ENCODE measurements at places on chromosomes 1 and 21. TPM values are rescaled to one million over a fixed set of nuclear protein-coding genes. Genes with fewer than 3 reads are reported as not detected.
A peak's percentile ranks its signal among the peaks of the same experiment; 100 is the strongest.

GRCh38 chr1:11521582-11522399 lies 42.8 kb downstream of the DISP3 start:
- H3K27ac ChIP-seq = no peak overlapping the region
- no peaks in the 10 kb centered on the region for H3K36me3 ChIP-seq
- H3K4me3 ChIP-seq = no peak overlapping the region
- DNase-seq = no peak

DNA sequence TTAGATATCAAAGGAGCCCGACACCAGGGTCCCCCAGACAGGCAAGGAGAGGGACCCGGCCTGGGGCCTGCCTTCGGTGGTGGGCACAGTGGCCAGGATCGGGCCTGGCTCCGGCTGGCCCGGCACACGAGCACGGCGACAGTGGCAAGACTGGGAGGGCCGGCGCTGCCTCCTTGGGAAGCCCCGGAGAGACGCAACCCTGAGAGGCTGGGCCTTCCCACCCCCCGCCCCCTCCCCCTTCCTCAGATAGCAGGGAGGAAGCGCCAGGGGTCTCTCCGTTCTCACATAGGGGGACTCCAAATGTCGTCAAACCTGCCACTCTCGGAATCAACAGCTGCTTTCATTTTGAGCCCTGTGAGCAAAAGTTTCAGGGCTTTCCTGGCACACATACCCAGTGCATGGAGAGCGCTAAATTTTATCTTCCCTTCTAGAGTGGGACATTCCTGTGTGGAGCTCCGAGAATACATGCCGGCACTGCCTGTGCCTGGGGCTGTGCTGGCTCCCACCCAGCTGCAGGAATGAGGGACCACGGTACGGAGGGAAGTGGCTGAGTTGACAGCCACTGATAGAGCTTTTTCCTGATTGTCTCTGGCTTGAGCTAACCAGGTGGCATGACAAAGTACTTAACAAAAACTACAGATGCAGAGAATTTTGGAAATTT lies 62.4 kb downstream of the CD247 start:
- peak overlapping the region; percentile 38 for H3K4me3 ChIP-seq
- DNase-seq = peak; percentile 9
- peaks cover 14% of the 10 kb centered on the region for H3K27me3 ChIP-seq
- no peak overlapping the region for H3K27ac ChIP-seq
- no peaks in the 10 kb centered on the region for H3K36me3 ChIP-seq
- peaks cover 5% of the 10 kb centered on the region for H3K4me1 ChIP-seq

DNA sequence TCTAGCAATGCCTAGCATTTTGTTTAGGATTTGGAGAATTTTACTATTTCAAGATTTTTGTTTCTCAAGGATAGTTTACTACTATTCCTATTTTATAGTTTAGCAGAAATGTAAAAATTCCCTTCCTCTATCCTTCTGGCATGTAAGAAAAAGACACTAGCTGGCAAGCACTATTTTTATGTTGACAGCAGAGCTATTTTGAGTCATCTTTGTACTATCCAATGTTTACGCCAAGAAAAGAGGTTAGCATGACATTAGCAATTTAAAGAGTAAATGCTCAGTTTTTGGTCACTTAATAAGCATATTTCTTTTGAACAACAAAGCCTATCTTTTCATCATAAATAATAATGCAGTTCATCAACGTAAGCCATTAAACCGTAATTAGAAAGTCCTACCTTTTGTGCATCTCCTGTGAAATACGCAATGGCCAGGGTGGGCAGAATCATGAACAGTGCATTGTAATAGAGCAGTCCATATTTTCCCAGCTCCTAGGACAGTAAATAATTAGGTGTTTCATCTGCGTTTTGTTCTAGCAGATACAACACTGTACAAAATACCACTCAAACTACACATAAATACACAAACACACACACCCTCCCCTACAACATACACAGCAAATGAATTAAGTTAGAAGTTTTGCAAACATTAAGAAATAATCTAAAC lies 12.0 kb downstream of the SLC35D1 start:
- H3K4me3 ChIP-seq = no peak overlapping the region
- H3K4me1 ChIP-seq = no peaks in the 10 kb centered on the region
- H3K27me3 ChIP-seq = no peaks in the 10 kb centered on the region
- DNase-seq = no peak
- H3K27ac ChIP-seq = no peak overlapping the region
- H3K36me3 ChIP-seq = peaks cover 4% of the 10 kb centered on the region

DNA sequence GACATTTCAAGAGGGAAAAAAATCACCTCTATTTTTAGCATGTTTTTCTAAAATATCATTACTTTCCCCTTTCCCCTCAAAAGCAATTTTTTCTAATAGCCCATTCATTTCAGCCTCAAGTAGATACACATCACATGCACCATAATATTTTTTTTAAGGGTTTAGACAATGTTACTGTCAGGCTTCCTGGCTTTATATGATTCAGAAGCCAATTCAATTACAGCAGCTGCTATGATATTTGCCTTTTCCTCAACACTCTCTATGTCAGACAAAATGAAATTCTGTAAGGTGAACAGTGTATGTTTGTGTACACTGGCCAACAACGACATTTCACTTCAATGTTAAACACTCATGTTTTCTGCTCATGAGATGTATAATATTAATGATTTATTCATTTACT lies 46.5 kb downstream of the OMA1 start:
- H3K27ac ChIP-seq = no peak overlapping the region
- DNase-seq = peak; percentile 59
- H3K36me3 ChIP-seq = no peaks in the 10 kb centered on the region
- H3K27me3 ChIP-seq = no peaks in the 10 kb centered on the region
- no peak overlapping the region for H3K4me3 ChIP-seq

DNA sequence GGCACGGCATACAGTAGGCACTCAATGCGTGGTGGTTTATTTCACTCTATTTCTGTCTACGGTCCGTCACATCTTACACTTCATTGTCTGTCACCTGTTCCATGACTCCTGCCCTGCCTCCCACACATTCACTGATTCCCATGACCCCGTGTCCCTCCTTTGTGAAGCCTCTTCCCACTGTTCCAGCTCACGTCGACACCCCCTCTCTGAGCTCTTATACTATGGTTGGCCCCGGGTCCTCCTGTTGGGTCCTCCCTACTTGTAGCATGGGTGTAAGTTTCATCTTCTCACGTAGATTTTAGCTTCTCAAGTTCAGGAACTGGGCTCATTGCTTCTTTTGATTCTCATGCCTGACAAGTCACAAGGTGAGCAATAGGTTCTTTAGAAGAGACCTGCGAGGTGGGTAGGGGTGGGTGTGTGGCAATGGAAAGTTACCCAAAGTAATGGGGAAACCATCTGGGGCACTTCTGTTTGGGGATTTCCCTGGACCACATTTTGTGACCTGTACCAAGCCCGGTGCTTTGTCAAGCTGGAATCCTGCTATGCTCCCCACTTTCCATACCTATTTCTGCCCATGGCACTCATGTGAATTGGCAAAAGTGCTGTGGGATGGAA lies 22.1 kb upstream of the IL10 start:
- no peaks in the 10 kb centered on the region for H3K36me3 ChIP-seq
- no peak overlapping the region for H3K4me3 ChIP-seq
- H3K27me3 ChIP-seq = no peaks in the 10 kb centered on the region
- no peak for DNase-seq

DNA sequence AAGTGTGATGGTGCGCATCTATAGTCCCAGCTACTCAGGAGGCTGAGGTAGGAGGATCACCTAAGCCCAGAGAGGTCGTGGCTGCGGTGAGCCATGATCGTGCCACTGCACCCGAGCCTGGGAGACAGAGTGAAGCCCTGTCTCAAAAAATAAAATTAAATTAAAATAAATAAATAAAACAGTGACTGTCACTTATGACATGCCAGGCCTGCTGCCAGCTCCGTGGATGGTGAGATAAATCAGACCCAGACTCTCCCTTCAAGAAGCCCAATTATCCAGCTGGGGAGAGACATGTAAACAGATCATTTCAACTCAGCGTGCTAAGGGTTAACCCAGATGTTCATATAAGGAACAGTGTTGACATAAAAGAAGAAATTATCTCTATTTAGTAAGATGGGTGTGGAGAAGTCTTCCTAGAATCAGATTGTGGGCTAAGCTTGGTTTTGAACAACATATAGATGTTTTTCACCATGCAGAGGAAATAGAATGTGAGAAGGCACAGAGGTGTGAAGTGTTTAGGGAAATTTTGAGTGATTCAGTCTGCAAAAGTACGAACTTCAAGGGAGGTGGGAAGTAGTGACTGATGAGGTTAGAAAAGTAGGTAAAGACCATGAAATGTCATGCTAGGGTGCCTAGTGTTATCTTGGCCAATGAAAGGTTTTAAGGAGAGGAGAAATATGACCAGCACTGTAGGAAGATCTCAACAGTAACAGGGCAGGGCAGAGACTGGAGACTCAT lies 18.3 kb downstream of the YARS1 start:
- peaks cover 6% of the 10 kb centered on the region for H3K36me3 ChIP-seq
- no peak overlapping the region for H3K4me3 ChIP-seq
- no peak for DNase-seq
- no peaks in the 10 kb centered on the region for H3K27me3 ChIP-seq
- H3K4me1 ChIP-seq = peaks cover 8% of the 10 kb centered on the region

- no peaks in the 10 kb centered on the region for H3K36me3 ChIP-seq
- H3K4me3 ChIP-seq = no peak overlapping the region
- no peaks in the 10 kb centered on the region for H3K27me3 ChIP-seq
- DNase-seq = no peak
- no peak overlapping the region for H3K27ac ChIP-seq
Measured at GRCh38 chr1:183164963-183165362, 21.1 kb upstream of the LAMC2 start.

DNA sequence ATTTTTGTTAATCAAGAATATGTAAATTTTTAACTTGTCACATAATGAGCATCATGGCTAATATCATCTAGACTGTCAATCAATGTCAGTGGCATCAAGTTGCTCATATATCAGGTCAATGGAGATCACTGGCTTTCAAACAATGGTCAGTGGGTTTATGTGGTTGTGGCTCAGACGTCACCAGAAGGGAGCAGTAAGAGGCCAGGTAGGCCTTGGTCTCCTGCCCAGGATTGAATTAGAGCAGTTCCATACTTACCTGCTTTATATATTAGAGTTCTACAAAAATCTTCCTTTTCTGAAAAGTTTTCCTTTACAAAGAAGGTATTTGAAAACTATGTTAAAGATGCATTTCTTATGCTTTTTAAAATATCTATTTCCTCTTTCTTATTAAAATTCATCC lies 206.3 kb upstream of the B3GALT2 start:
- no peaks in the 10 kb centered on the region for H3K4me1 ChIP-seq
- H3K27me3 ChIP-seq = no peaks in the 10 kb centered on the region
- no peak for DNase-seq
- no peaks in the 10 kb centered on the region for H3K36me3 ChIP-seq

- no peak overlapping the region for H3K4me3 ChIP-seq
- no peak for DNase-seq
- H3K27me3 ChIP-seq = no peaks in the 10 kb centered on the region
- no peaks in the 10 kb centered on the region for H3K4me1 ChIP-seq
Measured at GRCh38 chr1:56993475-56993874, 27.7 kb upstream of the C8B start.

SLFNL1 gene
- total RNA-seq = 0.39 TPM

CREB3L4 gene
- total RNA-seq = 9.9 TPM

NPPB gene
- total RNA-seq = not detected

TXNIP gene
- 9.1 TPM for total RNA-seq
